Activated T-helper 2 cell treated with anti-CD3 and anti-CD28 coated beads, Interferon-gamma antibody, Interleukin-2, Interleukin-4, amounts not matched to agents 10 μg/mL and 5 μg/mL and 100 μg/mL, durations not matched to agents 14 hours and 24 hours and 36 hours (primary cell): ENCODE measurements at places on chromosomes 3 and 15. TPM values are rescaled to one million over a fixed set of nuclear protein-coding genes. Genes with fewer than 3 reads are reported as not detected.

EPHA3 gene
- total RNA-seq = not detected in 2 replicates

FAM174B gene
- 3.0 and 3.7 TPM in 2 replicates for total RNA-seq

DNA sequence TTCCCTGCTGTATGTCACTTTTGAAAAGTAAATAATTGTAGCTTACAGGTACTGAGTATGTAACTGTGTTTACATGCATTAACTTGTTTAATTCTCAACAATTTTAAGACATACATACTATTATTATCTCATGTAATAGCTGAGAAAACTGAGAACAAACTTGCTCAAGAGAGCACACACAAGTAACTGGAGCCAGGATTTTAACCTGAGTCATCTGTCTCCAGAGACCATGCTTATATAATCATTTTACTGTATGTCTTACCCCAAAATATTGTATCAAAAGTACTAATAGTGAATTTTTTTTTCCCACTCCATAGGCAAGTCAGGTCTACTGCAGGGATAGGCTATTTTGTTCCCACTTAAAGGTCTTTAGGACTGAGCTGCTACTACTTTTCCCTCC lies 95.4 kb downstream of the FEZF2 start:
- DNase-seq = no peak

DNA sequence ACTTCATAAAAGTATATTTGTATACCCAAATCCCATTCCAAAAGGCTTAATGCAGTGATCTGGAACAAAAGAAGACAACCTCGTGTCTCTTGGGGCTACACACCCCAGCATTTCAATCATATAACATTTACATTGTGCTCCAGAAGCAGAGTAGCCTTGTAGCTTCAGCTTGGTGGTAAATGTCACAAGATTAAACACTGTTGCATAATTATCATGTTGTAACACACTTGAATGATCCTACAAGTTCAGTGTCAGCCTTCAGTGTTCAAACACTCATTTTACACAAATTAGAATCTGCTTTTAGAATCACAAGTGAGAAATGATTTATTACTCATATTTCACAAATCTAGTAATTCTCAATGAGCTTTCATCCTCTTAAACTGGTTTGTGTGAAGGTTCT lies 122.6 kb downstream of the CNTN3 start:
- DNase-seq = no peak

GUCA1C gene
- not detected in 2 replicates for total RNA-seq
